ENCODE measurements at places on chromosomes 6 and 20. TPM values are rescaled to one million over a fixed set of nuclear protein-coding genes. Genes with fewer than 3 reads are reported as not detected.

GRCh38 chr20:23235173-23236027 is 115.2 kb upstream of the NXT1 start:
- DNase-seq, result peak; percentile 47

Gene MLN
- not detected for total RNA-seq

DNA sequence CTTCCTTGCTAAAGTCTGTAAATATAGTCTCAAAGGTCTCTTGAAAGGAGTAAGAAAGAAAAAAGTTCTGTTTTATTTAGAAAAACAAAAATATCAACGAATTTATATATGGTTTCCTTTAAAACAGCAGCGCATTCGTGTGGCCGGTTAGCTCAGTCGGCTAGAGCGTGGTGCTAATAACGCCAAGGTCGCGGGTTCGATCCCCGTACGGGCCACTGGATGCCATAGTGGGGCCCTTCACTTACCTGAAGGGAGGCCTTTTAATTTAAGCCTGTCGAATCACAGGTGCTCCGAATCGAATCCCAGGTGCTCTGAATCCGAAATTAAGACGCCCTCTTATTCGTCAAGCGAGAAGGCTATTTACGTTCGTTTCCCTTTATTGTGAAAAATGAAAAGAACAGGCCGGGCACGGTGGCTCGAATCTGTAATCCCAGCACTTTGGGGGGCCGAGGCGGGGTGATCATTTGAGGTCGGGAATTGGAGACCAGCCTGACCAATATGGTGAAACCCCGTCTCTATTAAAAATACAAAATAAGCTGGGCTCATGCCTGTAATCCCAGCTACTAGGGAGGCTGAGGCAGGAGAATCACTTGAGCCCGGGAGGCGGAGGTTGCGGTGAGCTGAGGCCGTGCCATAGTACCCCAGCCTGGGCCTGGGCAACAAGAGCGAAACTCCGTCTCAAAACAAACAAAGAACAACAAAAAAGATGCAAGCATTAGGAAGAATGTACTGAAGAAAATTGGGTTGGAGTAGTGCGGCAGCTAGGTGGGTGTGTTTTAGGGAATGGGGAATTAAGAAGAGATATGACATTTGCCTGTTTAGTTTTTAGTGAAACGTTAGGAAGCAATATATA is 195.8 kb upstream of the ZNF184 start:
- peak; percentile 64 for DNase-seq

Gene TCP11
- total RNA-seq, result not detected

DNA sequence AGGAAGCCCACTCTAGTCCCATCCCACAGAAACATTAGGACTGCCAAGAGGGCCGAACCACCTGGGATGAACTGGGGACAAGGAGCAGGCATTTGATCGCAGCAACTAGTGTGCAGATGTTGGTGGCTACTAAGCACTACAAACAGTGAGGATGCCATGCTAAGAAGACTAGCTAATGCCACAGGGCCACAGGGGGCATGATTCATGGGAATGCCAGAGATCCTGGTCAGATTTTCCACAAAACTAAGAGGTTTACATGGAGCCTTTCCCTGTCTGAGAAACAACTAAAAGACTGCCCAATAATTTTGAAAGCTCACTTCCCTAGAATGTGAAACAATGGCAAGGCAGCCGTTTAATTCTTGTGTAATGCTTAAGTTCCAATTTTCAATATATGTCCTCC is 375.9 kb upstream of the PTCHD4 start:
- DNase-seq, result no peak

Gene OR2H1
- total RNA-seq, result not detected

Gene COL9A3
- total RNA-seq, result not detected

Gene ECT2L
- total RNA-seq, result not detected

Gene APOM
- 2.6 TPM for total RNA-seq

- no peak for DNase-seq
Observed at GRCh38 chr20:25023356-25023755, 30.8 kb upstream of the APMAP start.

- DNase-seq, result no peak
Observed at GRCh38 chr6:13285705-13286104, 42.6 kb downstream of the TBC1D7 start.

Gene HLA-DOB
- 3.8 TPM for total RNA-seq

- DNase-seq, result no peak
Observed at GRCh38 chr6:104214901-104215300, 644.8 kb downstream of the HACE1 start.

Measured in activated naive CD4-positive, alpha-beta T cell treated with anti-CD3 and anti-CD28 coated beads, Interleukin-2, amount 50 U/mL, for 72 hours (primary cell).